ENCODE measurements at places on chromosomes 11 and 22. TPM values are rescaled to one million over a fixed set of nuclear protein-coding genes. Genes with fewer than 3 reads are reported as not detected.

The MMP20 gene
- not detected for total RNA-seq

The MED15 gene
- 251 TPM for total RNA-seq

GRCh38 chr22:20810645-20811044 is 36.7 kb downstream of the SERPIND1 start:
- peaks cover 7% of the 10 kb centered on the region for H3K4me1 ChIP-seq
- no peak overlapping the region for H3K27ac ChIP-seq
- peaks cover 5% of the 10 kb centered on the region for H3K36me3 ChIP-seq
- no peak for DNase-seq
- no peaks in the 10 kb centered on the region for H3K27me3 ChIP-seq

- no peaks in the 10 kb centered on the region for H3K27me3 ChIP-seq
- H3K36me3 ChIP-seq, result no peaks in the 10 kb centered on the region
Observed at GRCh38 chr11:57402188-57403002, 11.9 kb upstream of the PRG2 start.

DNA sequence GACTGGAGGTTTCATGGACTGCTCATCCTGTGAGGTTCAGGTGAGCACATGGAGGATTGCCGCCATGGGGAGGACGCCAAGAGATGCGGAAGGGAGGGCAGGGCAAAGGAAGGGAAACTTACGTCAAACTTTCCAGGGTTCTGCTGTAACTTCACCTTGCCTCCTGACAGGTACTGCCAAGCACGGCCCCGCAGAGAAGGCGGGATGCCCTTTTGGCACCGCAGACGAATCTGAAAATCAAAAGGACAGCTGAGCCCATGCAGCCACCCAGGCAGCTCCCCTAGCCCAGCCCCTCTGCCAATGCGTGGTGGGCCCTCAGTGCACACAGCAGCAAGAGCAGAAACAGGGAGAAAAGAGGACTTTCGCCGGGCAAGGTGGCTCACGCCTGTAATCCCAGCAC is 10.0 kb upstream of the CASTOR1 start:
- H3K4me3 ChIP-seq, result no peak overlapping the region
- no peaks in the 10 kb centered on the region for H3K27me3 ChIP-seq
- peak overlapping the region; percentile 83 for H3K27ac ChIP-seq

The MMP7 gene
- total RNA-seq, result not detected

GRCh38 chr11:60788401-60789125 is 3.4 kb downstream of the MS4A10 start:
- no peak for DNase-seq
- no peaks in the 10 kb centered on the region for H3K36me3 ChIP-seq
- no peak overlapping the region for H3K27ac ChIP-seq

The CAVIN3 gene
- not detected for total RNA-seq

DNA sequence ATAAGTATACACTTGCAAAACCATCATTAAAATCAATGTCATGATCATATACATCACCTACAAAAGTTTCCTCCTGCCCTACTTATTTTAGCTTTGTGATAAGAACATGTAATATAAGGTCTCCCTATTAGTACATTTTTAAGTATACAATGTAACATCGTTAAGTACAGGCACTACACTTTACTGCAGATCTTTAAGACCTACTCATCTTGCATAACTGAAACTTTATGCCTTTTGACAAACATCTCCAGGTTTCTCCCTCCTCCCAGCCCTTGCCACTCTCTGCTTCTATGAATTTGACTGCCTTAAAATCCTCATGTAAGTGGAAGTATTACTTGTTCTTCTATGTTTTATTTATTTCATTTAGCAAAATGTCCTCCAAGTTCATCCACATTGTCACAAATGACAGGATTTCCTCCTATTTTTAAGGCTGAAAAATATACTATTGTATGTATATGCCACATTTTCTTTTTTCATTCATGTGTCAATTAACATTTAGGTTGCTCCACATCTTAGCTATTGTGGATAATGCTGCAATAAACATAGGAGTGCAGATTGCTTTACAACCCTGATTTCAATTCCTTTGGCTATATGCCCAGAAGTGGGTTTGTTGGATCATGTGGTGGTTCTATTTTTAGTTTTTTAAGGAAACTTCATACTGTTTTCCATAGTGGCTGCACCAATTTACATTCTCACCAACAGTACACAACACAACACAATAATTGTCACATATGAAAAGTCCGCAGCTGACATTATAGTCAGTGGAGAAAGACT is 471.1 kb upstream of the ANO3 start:
- H3K27me3 ChIP-seq, result no peaks in the 10 kb centered on the region
- no peak for DNase-seq
- H3K4me3 ChIP-seq, result no peak overlapping the region
- H3K4me1 ChIP-seq, result no peaks in the 10 kb centered on the region
- H3K36me3 ChIP-seq, result no peaks in the 10 kb centered on the region

GRCh38 chr22:36737776-36738175 is 34.2 kb upstream of the CACNG2 start:
- no peak overlapping the region for H3K27ac ChIP-seq
- no peak overlapping the region for H3K4me3 ChIP-seq
- peaks cover 3% of the 10 kb centered on the region for H3K36me3 ChIP-seq
- no peak for DNase-seq
- peaks cover 52% of the 10 kb centered on the region for H3K27me3 ChIP-seq
- H3K4me1 ChIP-seq, result peaks cover 8% of the 10 kb centered on the region

DNA sequence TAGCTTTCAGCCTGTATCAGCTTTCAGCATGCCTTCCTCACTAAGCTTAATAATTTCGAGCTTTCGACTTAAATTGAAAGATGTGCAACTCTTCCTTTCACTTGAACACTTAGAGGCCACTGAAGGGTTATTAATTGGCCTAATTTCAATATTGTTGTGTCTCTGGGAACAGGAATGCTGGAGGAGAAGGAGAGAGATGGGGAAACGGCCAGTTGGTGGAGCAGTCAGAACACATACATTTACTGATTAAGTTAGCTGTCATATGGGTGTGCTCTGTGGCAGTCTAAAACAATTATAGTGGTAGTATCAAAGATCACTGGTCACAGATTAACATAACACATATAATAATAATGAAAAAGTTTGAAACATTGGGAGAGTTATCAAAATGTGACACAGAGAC is 106.2 kb downstream of the LRRC32 start:
- peaks cover 24% of the 10 kb centered on the region for H3K4me1 ChIP-seq
- no peak overlapping the region for H3K27ac ChIP-seq
- no peaks in the 10 kb centered on the region for H3K36me3 ChIP-seq
- H3K4me3 ChIP-seq, result no peak overlapping the region

GRCh38 chr11:45751430-45751829 is 53.5 kb upstream of the SLC35C1 start:
- no peak for DNase-seq
- no peak overlapping the region for H3K4me3 ChIP-seq
- no peaks in the 10 kb centered on the region for H3K36me3 ChIP-seq
- peaks cover 9% of the 10 kb centered on the region for H3K4me1 ChIP-seq
- H3K27ac ChIP-seq, result no peak overlapping the region

The GLYAT gene
- total RNA-seq, result not detected

DNA sequence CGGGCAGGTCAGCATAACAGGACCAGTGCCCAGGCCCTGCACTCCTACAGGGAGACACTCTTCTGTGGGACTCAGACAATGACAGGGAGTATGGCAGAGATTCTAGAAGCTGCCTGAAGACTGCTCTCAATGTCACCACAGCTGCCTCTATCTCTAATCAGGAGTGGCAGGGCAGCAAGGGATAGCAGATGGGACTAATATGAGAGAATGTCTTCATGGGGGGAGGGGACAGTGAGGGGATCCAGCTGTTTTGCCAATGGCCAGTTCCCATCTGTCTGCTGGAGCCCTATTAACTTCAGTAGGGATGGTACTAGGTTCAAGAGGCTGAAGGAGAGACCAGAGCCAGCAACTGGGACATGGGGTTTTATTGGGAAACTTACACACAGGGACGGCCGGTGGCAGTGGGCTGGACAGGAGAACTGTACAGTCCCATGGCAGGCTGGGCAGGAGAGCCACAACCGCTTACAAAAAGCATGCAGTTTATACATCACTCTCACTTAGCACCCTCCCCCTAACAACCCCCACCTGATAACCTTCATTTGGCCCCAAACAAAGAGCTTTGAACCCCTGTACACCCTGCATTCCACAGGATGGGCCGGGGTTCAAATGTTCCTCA is 2.5 kb upstream of the CD82 start:
- no peaks in the 10 kb centered on the region for H3K36me3 ChIP-seq
- DNase-seq, result no peak
- peaks cover 45% of the 10 kb centered on the region for H3K4me1 ChIP-seq

The TRIM48 gene
- total RNA-seq, result not detected

The TUT1 gene
- 23.2 TPM for total RNA-seq

- peaks cover 34% of the 10 kb centered on the region for H3K4me1 ChIP-seq
- DNase-seq, result no peak
- no peak overlapping the region for H3K4me3 ChIP-seq
- peak overlapping the region; percentile 37 for H3K27ac ChIP-seq
Observed at GRCh38 chr11:46582588-46582987, 11.2 kb downstream of the AMBRA1 start.

DNA sequence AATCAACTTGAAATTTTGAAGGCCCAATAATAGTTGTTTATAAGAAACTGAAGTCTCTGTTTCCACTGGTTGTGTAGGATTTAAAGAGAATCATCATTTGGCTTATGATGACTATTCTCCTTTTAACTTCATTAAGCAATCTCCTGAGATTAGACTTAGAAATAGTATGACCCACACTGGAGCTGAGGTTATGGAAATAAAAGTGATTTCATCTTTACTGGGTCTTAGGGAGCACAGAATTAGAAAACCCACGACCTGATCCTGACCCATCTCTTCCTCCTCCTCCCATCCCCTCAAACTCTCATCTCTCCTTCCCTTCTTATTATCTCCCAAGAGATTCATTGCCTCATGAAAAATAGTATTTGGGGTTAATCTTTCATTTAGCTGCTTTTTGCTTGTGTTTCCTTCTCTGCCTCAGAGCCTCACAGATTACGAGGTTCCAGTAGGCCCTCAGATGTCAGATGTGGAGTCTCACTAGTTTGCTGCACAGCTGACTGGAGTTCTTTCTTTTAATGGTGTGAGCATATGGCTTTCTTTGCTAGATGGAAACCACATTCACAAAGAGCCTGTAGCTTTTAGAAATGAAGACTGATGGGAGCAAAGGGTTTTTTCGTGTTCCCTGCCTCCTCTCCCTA is 85.0 kb downstream of the ALX4 start:
- H3K4me3 ChIP-seq, result no peak overlapping the region
- no peaks in the 10 kb centered on the region for H3K27me3 ChIP-seq
- H3K4me1 ChIP-seq, result peaks cover 15% of the 10 kb centered on the region
- DNase-seq, result no peak
- H3K36me3 ChIP-seq, result peaks cover 6% of the 10 kb centered on the region

- no peaks in the 10 kb centered on the region for H3K4me1 ChIP-seq
- no peak overlapping the region for H3K27ac ChIP-seq
Observed at GRCh38 chr11:83951521-83951920, 665.4 kb upstream of the CCDC90B start.

GRCh38 chr11:66087148-66087908 is 17.3 kb downstream of the PACS1 start:
- H3K36me3 ChIP-seq, result no peaks in the 10 kb centered on the region
- H3K4me3 ChIP-seq, result peak overlapping the region; percentile 33

The SCGB1C1 gene
- total RNA-seq, result not detected

- no peak overlapping the region for H3K27ac ChIP-seq
- DNase-seq, result no peak
- H3K36me3 ChIP-seq, result peaks cover 2% of the 10 kb centered on the region
- no peaks in the 10 kb centered on the region for H3K4me1 ChIP-seq
Observed at GRCh38 chr11:132821499-132821898, 710.8 kb downstream of the OPCML start.

GRCh38 chr11:71200761-71201160 is 51.6 kb downstream of the SHANK2 start:
- H3K27me3 ChIP-seq, result peaks cover 19% of the 10 kb centered on the region
- no peaks in the 10 kb centered on the region for H3K36me3 ChIP-seq
- H3K27ac ChIP-seq, result no peak overlapping the region
- H3K4me1 ChIP-seq, result no peaks in the 10 kb centered on the region
- H3K4me3 ChIP-seq, result no peak overlapping the region
- no peak for DNase-seq

DNA sequence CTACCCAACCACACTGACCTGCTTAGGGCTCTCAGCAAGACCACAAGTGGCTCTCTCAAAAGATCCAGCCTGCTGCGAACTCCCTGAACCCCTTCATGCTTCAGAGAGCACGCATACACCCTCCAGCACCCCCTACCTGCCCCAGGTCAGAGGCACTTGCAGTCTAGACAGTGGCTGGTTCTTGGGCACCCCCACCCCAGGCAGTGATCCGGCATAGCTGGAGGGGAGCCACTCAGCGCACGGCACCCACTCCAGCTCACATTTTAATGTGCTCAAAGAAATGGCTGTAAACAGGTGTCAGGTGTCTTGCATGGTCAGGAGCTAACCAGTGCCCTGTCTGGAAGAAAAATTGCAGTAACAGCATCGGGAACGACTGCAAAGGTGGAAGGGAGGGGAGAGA is 140.8 kb downstream of the PKNOX2 start:
- no peak for DNase-seq
- peaks cover 3% of the 10 kb centered on the region for H3K36me3 ChIP-seq
- no peak overlapping the region for H3K4me3 ChIP-seq
- H3K4me1 ChIP-seq, result peaks cover 2% of the 10 kb centered on the region

The OR10A2 gene
- not detected for total RNA-seq

The RNF26 gene
- total RNA-seq, result 19.0 TPM

DNA sequence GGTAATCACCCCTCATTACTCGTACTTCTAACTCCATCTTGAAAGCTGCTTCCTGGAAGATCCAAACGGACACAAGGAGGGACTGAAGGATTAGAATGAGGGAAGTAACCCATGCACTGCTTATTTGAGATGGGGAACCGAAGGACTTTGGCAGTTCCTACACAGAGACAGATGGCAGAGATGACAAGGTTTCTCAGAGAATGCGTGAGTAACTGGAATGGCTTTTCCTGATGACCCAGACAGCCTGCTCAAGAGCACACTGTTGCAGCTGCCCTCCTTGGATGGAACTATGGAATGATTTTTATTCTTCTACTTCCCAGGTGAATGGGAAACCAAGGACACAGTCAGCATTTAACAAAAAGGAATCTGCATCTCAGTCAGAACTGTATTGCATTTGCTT is 7.3 kb downstream of the KCNJ11 start:
- no peak overlapping the region for H3K27ac ChIP-seq
- no peaks in the 10 kb centered on the region for H3K27me3 ChIP-seq
- DNase-seq, result no peak
- no peaks in the 10 kb centered on the region for H3K36me3 ChIP-seq
- no peaks in the 10 kb centered on the region for H3K4me1 ChIP-seq

GRCh38 chr11:11931461-11932055 is 76.9 kb downstream of the DKK3 start:
- H3K4me1 ChIP-seq, result peaks cover 9% of the 10 kb centered on the region
- peak overlapping the region; percentile 29 for H3K27ac ChIP-seq
- H3K4me3 ChIP-seq, result no peak overlapping the region
- no peaks in the 10 kb centered on the region for H3K27me3 ChIP-seq
- DNase-seq, result no peak

DNA sequence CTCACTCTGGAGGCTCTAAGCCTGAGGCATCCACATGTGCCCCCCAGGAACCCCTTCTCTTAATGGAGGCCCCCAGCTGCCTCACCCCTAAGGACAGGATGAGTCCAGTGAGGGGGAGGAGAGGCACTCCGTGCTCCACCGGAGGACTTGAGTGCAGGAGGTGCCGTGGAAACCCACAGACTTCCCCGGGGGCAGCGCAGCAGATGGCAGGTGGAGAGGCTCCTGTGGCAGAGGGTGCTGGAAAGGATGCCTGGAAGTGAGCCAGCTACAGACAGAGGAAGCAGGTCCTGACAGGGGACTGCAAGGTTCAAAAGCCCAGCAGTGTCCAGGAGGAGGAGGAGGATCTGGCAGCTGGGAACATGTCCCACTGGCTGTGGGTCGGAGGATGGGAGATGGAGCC is 1384.0 kb downstream of the TBC1D22A start:
- no peak for DNase-seq
- H3K27ac ChIP-seq, result no peak overlapping the region
- no peaks in the 10 kb centered on the region for H3K36me3 ChIP-seq
- peaks cover 47% of the 10 kb centered on the region for H3K27me3 ChIP-seq
- H3K4me1 ChIP-seq, result peaks cover 4% of the 10 kb centered on the region

The SLC22A25 gene
- total RNA-seq, result not detected
